ENCODE measurements at places on chromosomes 5 and 9. TPM values are rescaled to one million over a fixed set of nuclear protein-coding genes. Genes with fewer than 3 reads are reported as not detected.

The DBH gene
- not detected for total RNA-seq

The ADRB2 gene
- total RNA-seq = 25.3 TPM

The LMX1B gene
- 0.77 TPM for total RNA-seq

The FBLL1 gene
- not detected for total RNA-seq

The SCGB3A2 gene
- not detected for total RNA-seq

The SLC36A3 gene
- total RNA-seq = not detected

The KCNV2 gene
- not detected for total RNA-seq

The ROR2 gene
- 9.5 TPM for total RNA-seq

The C5orf34 gene
- total RNA-seq = 1.2 TPM

The SEMA4D gene
- total RNA-seq = 16.9 TPM

The PCDHB9 gene
- 1.0 TPM for total RNA-seq

The SLC34A1 gene
- not detected for total RNA-seq

The SUSD3 gene
- 2.0 TPM for total RNA-seq

The CARTPT gene
- total RNA-seq = not detected

The KIAA0825 gene
- 3.8 TPM for total RNA-seq

The SPINK6 gene
- not detected for total RNA-seq

The NTRK2 gene
- total RNA-seq = 14.4 TPM

The CARD9 gene
- total RNA-seq = 4.3 TPM

The POLR1E gene
- total RNA-seq = 35.7 TPM

All from mesenteric fat pad (tissue), 1 donor.